Mesothelial cell of epicardium (in vitro differentiated cells): ENCODE measurements at places on chromosomes 16 and 17. TPM values are rescaled to one million over a fixed set of nuclear protein-coding genes. Genes with fewer than 3 reads are reported as not detected.

DHX40 gene
- total RNA-seq = 50.3 to 51.7 TPM (median 51.4 TPM) in 3 replicates

TBC1D3 gene
- not detected in 3 replicates for total RNA-seq

DPEP2 gene
- total RNA-seq = not detected in 3 replicates

ZG16 gene
- 0.11 to 0.20 TPM (median 0.20 TPM) in 3 replicates for total RNA-seq

KRT20 gene
- total RNA-seq = not detected in 3 replicates

HEXIM1 gene
- 38.2 to 40.6 TPM (median 38.8 TPM) in 3 replicates for total RNA-seq

ZNF19 gene
- 7.2 to 8.4 TPM (median 7.3 TPM) in 3 replicates for total RNA-seq

MCRIP1 gene
- total RNA-seq = 96.2 to 104 TPM (median 103 TPM) in 3 replicates

GRCh38 chr16:74922150-74923138 lies 62.5 kb downstream of the WDR59 start:
- no peaks in the 10 kb centered on the region for H3K4me1 ChIP-seq
- H3K36me3 ChIP-seq = peaks cover 47% of the 10 kb centered on the region
- no peaks in the 10 kb centered on the region for H3K27me3 ChIP-seq
- no peak overlapping the region for H3K4me3 ChIP-seq
- DNase-seq = no peak

DNA sequence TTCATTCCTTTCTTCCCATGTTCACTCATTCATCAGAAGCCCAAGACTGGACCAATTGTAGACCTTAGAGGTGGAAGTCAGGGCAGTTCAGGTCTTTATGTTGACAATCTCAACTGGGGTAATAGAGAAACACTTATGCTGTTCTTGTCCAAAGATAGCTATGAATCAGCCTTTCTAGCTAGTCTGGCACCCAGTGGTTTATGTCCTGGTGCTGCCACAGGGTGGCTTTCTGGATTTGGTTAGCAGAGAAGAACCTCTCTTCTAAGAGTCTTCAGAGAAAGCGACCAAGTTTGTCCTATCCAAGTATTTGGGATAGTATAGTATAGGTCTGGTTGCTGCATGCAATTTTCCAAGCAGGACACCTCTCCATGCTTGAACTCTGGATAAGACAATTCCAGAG lies 83.3 kb downstream of the NOG start:
- H3K4me3 ChIP-seq = no peak overlapping the region
- peaks cover 39% of the 10 kb centered on the region for H3K27me3 ChIP-seq
- peaks cover 28% of the 10 kb centered on the region for H3K4me1 ChIP-seq
- H3K36me3 ChIP-seq = no peaks in the 10 kb centered on the region
- H3K27ac ChIP-seq = no peak overlapping the region
- no peak for DNase-seq

GRCh38 chr17:51546114-51546513 lies 285.8 kb downstream of the UTP18 start:
- peaks cover 9% of the 10 kb centered on the region for H3K27me3 ChIP-seq
- H3K27ac ChIP-seq = no peak overlapping the region
- H3K36me3 ChIP-seq = no peaks in the 10 kb centered on the region
- H3K4me3 ChIP-seq = no peak overlapping the region

- peaks cover 60% of the 10 kb centered on the region for H3K4me1 ChIP-seq
- H3K4me3 ChIP-seq = no peak overlapping the region
- peaks cover 4% of the 10 kb centered on the region for H3K27me3 ChIP-seq
- peaks cover 2% of the 10 kb centered on the region for H3K36me3 ChIP-seq
- H3K27ac ChIP-seq = peak overlapping the region; percentile 39
Measured at GRCh38 chr17:57537524-57538410, 207.3 kb downstream of the CCDC182 start.

GRCh38 chr17:77185137-77185536 lies 44.4 kb downstream of the SEC14L1 start:
- no peak overlapping the region for H3K27ac ChIP-seq
- H3K4me3 ChIP-seq = no peak overlapping the region
- no peaks in the 10 kb centered on the region for H3K27me3 ChIP-seq
- no peaks in the 10 kb centered on the region for H3K36me3 ChIP-seq
- no peak for DNase-seq

DNA sequence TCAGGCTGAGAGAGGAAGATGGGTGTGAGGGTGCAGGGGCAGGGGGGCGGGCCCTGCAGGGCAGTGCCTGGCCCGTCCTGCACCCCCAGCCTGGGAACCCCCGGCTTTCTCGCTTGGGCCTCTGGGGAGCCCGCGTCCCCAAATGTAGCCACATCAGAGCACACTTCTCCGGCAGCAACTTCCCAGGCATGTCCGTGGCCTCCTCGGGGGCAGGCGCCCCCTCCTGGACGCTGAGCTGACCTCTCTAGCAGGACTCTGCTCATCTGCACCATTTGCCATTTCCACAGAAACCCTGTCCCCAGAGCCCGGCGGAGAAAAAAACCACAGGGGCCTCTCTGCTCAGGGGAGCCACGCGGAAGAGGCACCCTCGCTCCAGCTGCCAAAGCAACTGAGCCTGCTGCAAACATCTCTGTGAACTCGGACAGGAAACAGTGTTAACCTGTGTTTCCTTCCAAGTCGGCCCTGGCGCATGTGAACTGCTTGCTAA lies 63.4 kb downstream of the KLHDC4 start:
- no peaks in the 10 kb centered on the region for H3K4me1 ChIP-seq
- no peak overlapping the region for H3K4me3 ChIP-seq
- no peaks in the 10 kb centered on the region for H3K27me3 ChIP-seq
- peaks cover 3% of the 10 kb centered on the region for H3K36me3 ChIP-seq

DNA sequence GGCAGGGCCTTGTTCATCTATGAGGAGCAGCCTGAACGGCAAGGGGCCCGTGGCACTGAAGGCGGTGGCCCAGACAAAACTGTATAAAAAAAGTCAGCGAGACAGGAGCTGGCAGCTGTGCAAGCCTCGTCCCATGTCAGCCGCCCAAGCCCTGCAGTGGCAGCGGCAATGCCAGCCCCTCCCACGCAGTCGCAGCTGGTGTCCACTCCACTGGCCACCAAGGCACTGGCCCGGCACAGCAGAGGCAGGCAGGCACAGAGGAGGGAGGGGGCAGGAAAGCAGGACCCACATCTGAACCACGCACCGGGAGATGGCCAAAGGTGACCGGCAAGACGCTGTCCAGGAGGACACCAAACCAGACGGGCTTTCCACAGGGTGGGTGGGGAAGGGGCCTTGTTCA lies 15.9 kb upstream of the C16orf95 start:
- no peak overlapping the region for H3K4me3 ChIP-seq
- no peaks in the 10 kb centered on the region for H3K27me3 ChIP-seq
- H3K36me3 ChIP-seq = peaks cover 19% of the 10 kb centered on the region
- no peak overlapping the region for H3K27ac ChIP-seq
- no peaks in the 10 kb centered on the region for H3K4me1 ChIP-seq

DNA sequence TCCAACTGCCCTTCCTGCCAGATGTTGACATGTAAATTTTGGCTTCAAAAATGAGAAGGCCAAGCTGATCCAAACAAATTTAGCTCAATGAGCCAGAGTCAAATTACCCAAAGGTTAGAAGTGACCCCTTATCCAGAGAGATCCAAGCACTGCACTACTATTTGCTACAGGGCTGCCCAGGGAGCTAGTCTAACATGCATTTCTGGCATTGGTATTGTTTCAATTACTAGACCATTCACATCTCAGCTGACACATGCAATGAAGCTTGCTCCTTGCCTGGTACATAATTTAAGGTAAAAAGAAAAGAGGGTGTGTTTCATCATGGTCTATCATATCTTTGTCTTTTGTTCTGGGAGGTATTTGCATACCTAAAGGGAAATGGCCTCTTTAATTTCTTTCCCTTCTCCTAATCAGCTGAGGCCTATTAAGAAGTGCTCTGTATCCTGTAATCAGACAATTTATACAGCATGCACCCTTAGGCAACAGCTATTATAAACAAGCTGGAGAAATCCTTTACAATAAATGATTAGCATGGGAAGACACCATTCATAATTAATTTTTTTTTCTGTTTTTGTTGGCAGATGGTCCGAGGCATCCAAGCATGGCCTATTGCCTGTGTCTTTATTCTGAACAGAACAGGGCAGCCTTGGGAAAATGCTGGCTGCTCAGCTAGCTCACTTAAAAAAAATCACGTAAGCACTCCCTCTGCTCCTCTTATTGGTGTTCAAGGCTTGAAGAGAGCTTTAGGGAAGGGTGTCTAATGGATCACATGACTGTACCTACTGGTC lies 161.5 kb upstream of the SALL1 start:
- no peak overlapping the region for H3K4me3 ChIP-seq
- no peaks in the 10 kb centered on the region for H3K36me3 ChIP-seq
- H3K27ac ChIP-seq = no peak overlapping the region

DNA sequence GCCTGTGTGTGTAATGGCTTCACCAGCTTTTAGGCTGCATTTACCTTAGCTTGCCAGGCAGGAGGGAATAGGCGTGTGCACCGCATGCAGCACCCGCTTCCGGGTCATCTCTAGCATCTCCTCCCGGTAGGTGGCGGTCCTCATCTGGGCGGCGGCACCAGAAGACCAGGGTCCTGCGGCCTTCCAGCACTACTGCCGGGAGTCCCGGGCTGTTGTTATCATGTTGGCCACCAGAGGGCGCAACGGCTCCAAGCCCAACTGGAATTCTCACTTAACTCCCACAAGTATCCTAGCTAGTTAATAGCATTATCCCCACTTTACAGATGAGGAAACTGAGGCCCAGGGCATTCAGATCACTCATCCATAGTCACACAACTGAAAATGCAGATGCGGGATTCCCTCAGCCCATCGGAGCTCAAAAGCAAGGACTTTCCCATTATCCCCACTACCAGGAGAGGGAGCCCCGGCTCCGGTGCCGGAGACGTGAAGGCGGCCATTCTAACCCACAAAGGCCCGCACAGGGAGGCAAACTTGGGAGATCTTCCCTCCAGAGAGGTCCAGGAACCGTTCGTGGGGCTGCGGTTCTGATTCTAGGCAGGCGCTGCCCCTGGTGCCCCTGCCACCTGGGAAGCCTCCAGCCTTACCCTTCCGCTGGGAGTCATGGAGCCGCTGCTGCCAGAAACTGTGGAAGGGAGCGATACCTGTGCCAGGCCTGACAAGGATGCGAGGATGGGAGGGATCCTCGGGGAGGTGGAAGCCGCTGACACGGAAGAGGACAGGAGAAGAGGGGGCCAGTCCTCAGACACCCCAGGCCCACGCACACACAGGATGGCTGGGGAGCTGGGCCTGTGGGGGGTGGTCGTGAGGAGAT lies 23.9 kb downstream of the LGALS9 start:
- no peaks in the 10 kb centered on the region for H3K4me1 ChIP-seq
- H3K4me3 ChIP-seq = no peak overlapping the region
- H3K36me3 ChIP-seq = no peaks in the 10 kb centered on the region
- H3K27me3 ChIP-seq = peaks cover 12% of the 10 kb centered on the region

- no peak for DNase-seq
- peaks cover 33% of the 10 kb centered on the region for H3K27me3 ChIP-seq
- no peak overlapping the region for H3K27ac ChIP-seq
- H3K36me3 ChIP-seq = no peaks in the 10 kb centered on the region
- peaks cover 12% of the 10 kb centered on the region for H3K4me1 ChIP-seq
Measured at GRCh38 chr16:79394206-79394605, 206.3 kb downstream of the MAF start.

GRCh38 chr17:57082441-57082840 lies 2.6 kb upstream of the AKAP1 start:
- no peak for DNase-seq
- no peak overlapping the region for H3K4me3 ChIP-seq
- no peaks in the 10 kb centered on the region for H3K27me3 ChIP-seq
- H3K27ac ChIP-seq = peak overlapping the region; percentile 19
- no peaks in the 10 kb centered on the region for H3K36me3 ChIP-seq
- peaks cover 28% of the 10 kb centered on the region for H3K4me1 ChIP-seq

GRCh38 chr17:31171701-31172100 lies 76.9 kb downstream of the NF1 start:
- no peak overlapping the region for H3K4me3 ChIP-seq
- no peak for DNase-seq
- H3K4me1 ChIP-seq = no peaks in the 10 kb centered on the region
- H3K27me3 ChIP-seq = no peaks in the 10 kb centered on the region

- H3K27ac ChIP-seq = no peak overlapping the region
- DNase-seq = no peak
- no peaks in the 10 kb centered on the region for H3K36me3 ChIP-seq
- peaks cover 2% of the 10 kb centered on the region for H3K4me1 ChIP-seq
Measured at GRCh38 chr16:60304720-60305119, 1570.6 kb upstream of the GOT2 start.

DNA sequence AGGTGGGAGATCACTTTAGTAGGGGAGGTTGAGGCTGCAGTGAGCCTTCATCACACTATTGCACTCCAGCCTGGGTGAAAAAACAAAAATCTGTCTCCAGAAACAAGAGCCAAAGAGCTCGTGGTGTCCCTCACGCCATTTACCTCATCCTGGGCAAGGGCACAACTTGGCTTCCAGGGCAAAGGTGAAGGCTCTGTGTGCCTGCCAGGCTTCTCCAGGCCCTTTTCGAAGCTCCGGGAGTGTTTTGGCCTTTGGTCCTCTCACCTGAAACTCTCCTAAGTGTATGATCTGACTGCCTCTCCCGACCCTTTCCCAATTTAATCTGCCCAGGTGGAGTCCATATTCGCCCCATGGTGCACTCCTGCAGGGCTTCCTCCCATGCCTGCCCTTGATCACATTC lies 11.6 kb upstream of the CES3 start:
- DNase-seq = no peak
- H3K27ac ChIP-seq = no peak overlapping the region
- no peak overlapping the region for H3K4me3 ChIP-seq

DNA sequence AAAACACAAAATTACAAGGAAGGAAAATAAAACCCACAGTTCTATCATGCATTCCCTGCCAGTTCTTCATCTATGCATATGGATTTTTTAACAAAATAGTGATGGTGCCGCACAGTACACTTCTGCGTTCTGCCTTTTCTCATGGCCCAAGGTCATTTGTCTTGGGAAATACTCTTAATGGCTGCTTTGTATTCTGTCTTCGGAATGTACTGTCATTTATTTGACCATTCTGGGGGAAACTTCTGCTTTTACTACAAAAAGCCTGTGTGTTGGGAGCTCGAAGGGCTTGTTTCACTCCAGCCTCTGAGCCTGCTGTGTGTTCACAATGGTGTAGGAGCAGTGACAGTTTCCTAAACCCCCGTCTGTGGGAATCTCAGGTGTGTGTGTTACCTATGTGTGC lies 82.8 kb upstream of the SEC14L1 start:
- H3K36me3 ChIP-seq = no peaks in the 10 kb centered on the region
- H3K4me1 ChIP-seq = peaks cover 16% of the 10 kb centered on the region
- peaks cover 6% of the 10 kb centered on the region for H3K27me3 ChIP-seq
- no peak overlapping the region for H3K4me3 ChIP-seq

DNA sequence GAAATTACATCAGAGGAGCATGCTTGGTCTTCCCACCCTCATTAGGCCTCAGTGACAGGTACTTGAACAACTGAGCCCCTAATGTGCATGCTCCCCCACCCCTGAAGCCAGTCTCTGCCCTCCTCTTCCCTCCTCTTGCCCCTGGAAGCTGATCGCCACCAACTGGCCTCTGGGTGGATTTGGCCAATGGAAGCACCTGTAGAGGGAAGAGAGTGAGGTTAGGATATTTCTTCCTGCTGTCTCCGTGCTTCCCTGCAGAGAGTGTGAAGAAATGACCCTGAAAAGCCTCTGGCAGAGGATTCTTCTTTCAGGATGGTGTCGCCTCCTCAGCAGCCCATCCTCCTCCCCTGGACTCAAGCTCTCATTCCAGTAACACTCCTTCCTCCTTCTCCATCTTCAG lies 5.9 kb upstream of the CBLN1 start:
- DNase-seq = no peak
- peaks cover 85% of the 10 kb centered on the region for H3K27me3 ChIP-seq
- peaks cover 4% of the 10 kb centered on the region for H3K4me1 ChIP-seq
- no peaks in the 10 kb centered on the region for H3K36me3 ChIP-seq
